Stimulated activated CD4-positive, alpha-beta T cell treated with anti-CD3 and anti-CD28 coated beads, Interleukin-12 subunit alpha, Interleukin-12 subunit beta, amount 100 ng/mL, for 24 hours (primary cell): ENCODE measurements at places on chromosomes 1 and 21.

DNA sequence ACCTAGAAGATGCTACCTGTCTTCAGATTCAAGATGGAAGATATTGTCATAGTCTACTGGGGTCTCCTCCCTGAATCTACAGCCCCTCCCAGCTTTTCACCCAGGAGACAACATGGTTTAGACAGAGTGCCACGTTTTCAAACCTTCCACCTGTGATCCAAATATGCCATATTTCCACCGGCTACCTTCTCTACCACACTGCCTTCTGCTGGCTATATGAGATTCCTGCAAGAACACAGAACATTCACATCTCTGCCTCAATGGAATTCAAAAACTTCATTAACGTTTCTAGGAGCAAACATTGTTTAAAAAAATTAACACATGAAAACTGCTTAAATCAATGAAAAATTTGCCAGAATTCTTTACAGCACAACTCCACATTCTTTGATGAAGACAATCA lies 12.9 kb upstream of the LELP1 start:
- DNase-seq = no peak

GRCh38 chr1:226798427-226799411 lies 59.6 kb upstream of the ITPKB start:
- peak; percentile 61 for DNase-seq

DNA sequence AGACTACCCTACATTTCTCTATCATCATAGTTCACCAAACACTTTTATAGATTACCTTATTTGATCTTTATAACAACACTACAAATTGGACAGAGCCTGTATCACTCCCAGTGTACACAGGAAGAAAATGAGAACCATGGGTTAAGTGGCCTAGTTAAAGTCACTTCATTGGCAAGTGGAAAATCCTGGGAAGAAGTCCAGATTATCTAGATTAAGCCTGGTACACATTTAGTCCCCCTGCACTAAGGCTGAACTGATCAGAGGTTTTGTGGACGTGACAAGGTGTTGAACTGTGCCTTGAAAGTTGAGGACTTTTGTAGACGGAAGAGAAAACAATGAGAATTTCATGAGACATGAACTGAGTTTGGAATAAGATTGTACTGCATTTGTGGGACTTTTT lies 7.5 kb upstream of the USH2A start:
- DNase-seq = no peak

DNA sequence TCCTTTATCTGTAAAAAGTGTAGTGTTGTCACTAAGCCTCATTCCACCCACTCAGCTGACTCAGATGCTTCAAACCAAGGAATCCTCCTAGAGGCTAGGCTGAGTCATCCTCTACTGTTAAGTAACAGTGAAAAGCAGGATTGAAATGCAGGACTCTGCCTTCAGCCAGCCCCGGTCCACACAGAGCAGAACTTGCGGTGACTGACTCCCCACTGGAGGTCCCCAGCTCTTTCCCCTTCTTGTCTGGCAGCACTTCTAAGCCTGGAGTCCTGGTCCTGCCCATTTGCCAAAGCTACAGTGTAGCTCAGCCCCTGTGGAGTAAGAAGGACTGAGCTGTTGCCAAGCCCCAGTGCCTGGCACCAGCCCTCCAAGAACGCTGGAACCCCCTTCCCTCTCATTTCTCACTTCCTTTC lies 1.7 kb downstream of the RAB7B start:
- peak; percentile 26 for DNase-seq

DNA sequence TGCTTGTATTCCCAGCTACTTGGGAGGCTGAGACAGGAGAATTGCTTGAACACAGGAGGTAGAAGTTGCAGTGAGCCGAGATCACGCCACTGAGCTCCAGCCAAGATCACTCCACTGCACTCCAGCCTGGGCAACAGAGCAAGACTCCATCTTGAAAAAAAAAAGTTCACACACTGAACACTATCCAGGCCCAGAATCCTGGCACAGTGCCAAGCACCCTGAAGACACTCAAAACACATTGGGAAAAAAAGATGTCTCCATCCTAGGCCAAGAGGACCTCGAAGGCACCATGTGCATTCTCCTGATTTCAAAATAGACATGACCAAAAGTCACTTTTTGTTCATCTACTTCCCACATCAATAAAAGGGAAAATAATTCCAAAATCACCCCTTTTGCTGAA lies 38.7 kb downstream of the SLC9A1 start:
- no peak for DNase-seq

DNA sequence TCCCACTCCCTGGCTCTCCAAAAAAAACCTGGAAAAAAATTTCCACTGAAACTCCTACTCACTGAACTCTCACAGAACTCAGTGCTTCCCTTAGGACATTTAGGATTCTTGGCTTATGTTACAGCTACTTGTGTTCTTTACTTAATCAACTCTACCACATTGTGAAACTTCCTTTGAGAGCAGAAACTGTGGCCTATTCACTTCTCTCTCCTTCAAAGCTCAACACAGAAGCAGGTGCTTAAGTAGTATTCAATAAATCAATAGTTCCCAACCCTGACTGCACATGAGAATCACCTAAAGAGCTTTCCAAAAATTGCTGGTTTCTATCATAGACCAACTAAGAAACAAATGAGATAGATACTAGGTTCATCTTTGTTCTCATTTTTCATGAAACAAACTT lies 67.9 kb upstream of the DMRTA2 start:
- DNase-seq = no peak

DNA sequence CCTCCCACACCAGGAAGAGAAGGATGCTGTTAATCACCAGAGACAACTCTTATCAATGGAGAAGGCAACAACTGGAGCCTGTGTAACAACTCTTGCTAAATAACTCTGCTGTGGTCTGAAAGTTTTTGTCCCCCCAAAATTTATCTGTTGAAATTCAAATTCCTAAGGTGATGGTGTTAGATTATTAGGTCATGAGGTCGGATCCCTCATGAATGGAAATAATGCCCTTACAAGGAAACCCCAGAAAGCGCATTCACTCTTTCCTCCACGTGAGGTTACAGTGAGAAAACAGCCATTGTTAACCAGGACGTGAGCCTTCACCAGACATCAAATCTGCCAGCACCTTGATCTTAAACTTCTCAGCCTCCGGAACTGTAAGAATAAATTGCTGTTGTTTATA lies 141.9 kb upstream of the CXADR start:
- DNase-seq = no peak

GRCh38 chr1:17067465-17068240 lies 13.8 kb upstream of the SDHB start:
- no peak for DNase-seq

DNA sequence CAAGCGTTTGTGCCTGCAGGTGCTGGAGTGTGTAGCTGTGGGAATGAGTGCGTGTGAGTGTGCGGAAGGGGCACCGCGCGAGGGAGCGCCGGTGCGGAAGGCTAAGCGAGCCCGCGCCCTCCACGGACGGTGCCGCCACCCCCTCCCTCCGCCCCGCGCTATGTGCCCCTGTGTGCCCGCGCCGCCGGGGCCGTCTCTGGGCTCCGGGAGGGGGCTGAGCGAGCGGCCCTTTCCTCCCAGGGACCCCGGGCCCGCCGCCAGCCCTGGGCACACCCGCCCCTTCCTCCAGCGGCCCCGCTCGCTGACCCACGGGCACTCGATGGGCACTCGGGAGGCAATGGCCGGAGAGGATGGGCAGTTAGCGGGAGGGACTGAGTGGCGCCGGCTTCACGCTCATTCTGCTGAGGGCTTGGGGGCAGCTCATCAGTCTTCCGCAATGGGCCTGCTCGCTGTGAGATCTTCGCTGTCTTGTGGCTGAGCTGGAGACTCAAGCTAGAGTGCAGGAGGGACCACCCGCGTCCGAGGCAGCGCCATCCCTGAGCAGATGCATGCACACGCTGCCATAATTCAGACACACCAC lies 8.6 kb upstream of the ADGRB2 start:
- DNase-seq = no peak

- no peak for DNase-seq
Measured at GRCh38 chr1:54517496-54517895, 30.5 kb upstream of the ACOT11 start.

DNA sequence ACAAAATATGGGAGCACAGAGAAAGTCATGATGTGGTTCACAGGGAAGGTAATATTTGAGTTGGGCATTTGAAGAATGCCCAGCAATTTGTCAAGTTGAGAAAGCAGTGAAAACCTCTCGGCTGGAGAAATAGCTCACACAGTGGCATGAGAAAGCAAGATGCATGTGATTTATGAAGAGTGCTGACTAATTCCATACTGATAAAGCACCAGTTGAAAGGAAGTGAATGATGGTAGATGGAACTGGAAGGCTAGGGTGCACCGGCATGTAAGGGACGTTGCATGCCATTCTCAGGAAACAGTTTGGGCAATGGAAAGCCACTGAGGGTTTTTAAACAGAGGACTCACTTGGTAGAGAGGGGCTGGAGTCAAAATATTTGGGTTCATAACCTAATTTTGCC lies 53.5 kb upstream of the MTF2 start:
- DNase-seq = no peak

GRCh38 chr1:91744953-91745639 lies 140.9 kb downstream of the TGFBR3 start:
- no peak for DNase-seq

GRCh38 chr21:42845296-42845965 lies 33.9 kb downstream of the WDR4 start:
- no peak for DNase-seq

DNA sequence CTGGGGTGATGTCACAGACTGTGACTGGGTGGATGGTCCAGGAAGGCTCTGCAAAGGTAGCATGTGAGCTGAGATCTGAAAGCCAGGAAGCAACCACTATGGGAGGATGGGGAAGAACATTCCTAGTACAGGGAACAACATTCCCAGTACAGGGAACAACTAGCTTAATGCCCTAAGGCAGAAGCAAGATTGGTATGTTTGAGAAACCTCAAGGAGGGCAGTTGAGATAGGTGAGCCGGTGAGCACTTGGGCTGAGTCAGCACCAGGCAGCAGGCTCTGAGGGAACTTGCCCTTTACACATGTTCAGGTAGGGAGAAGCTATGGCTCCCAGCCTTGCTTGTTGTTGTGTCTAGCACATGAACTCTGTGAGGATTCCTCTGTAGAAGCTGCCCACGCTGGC lies 24.2 kb upstream of the CACNA1E start:
- DNase-seq = no peak

GRCh38 chr21:32134441-32135130 lies 144.3 kb downstream of the MIS18A start:
- DNase-seq = no peak

- DNase-seq = no peak
Measured at GRCh38 chr1:3530086-3530925, 75.8 kb downstream of the ARHGEF16 start.

- DNase-seq = no peak
Measured at GRCh38 chr1:236457775-236458174, 63.7 kb downstream of the EDARADD start.

DNA sequence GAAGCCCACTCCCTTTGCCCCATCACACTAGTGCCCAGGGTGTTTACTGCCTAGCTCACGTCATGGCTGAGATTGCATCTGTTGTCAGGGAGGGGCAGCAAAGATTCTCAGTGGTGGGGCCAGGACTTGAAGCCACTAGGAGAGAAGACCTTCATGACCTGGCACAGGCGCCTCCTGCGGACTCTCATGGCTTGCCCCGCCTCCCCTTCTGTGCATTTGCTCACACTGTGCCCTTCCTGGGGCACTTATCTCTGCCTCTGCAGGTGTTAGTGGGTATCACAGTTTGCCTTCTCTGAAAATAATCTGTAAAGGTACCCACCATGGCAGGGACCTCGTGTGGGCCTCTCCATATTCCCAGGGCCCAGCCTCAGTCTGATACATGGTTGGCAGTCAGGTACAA lies 20.1 kb downstream of the PTPRU start:
- no peak for DNase-seq

GRCh38 chr1:223748773-223749733 lies 36.7 kb downstream of the CAPN2 start:
- peak; percentile 47 for DNase-seq

- no peak for DNase-seq
Measured at GRCh38 chr1:204370176-204370575, 10.4 kb upstream of the PLEKHA6 start.

DNA sequence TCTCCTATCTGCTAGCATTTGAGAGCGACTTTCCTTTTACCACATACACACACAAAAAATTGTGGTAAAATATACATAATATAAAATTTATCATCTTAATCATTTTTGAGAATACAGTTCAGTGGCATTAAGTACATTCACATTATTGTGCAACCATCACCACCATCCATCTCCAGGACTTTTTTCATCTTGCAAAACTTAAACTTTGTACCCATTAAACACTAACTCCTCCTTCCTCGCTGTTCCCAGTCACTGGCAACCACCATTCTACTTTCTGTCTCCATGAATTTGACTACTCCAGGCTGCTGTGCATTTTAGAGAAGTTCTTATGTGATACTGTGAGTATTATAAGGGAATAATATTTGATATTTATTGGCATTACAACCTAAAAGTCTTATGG lies 181.3 kb downstream of the C1orf21 start:
- no peak for DNase-seq

- DNase-seq = no peak
Measured at GRCh38 chr21:41168391-41169257, 664 bp downstream of the BACE2 start.

DNA sequence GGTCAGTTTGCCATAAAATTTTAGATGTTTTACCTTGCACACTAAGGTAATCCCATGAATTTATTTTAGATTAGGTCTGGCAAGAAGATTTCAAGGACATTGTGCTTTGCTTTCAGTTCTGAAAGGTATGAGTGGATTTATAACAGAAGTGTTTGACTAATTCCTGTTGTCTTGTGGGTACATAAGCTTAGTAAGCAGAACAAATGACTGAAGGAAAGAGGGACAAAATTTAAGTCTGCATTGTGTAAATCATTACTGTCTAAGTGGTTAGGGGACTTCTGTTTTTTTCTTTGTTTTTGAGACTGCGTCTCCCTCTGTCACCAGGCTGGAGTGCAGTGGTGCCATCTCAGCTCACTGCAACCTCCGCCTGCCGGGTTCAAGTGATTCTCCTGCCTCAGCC lies 60.1 kb downstream of the PKN2 start:
- no peak for DNase-seq

- no peak for DNase-seq
Measured at GRCh38 chr1:183091181-183091580, 68.0 kb downstream of the LAMC1 start.

GRCh38 chr1:226653311-226653921 lies 85.7 kb downstream of the ITPKB start:
- no peak for DNase-seq

DNA sequence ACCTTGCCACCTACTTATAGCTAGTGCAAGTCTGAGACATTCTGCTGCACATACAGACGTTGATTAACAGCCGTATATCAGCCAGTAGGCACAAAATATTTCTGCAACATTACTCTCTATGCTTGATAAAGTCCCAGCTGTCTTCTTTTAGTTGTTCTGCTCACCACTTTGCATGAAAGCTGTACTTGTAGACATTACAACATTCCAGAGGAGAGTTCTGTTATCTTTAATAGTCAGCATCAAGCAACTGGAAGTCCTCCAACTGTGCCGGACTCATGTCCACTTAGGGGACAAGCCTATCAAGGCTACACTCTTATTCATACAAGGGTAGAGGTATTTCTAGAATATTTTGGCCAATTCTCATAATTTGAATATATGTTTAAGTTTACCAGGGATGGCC lies 50.0 kb downstream of the CACHD1 start:
- no peak for DNase-seq

- DNase-seq = no peak
Measured at GRCh38 chr1:116874733-116875249, 34.9 kb upstream of the PTGFRN start.
